ENCODE measurements at places on chromosomes 3 and 15. TPM values are rescaled to one million over a fixed set of nuclear protein-coding genes. Genes with fewer than 3 reads are reported as not detected.

Gene BRPF1
- 19.5 TPM for total RNA-seq

Gene ITIH3
- 0.36 TPM for total RNA-seq

Gene ETV5
- 55.3 TPM for total RNA-seq

Gene HEXA
- 145 TPM for total RNA-seq

Gene MORF4L1
- 398 TPM for total RNA-seq

Gene MESP2
- not detected for total RNA-seq
